ENCODE measurements at places on chromosomes 11 and 22.

DNA sequence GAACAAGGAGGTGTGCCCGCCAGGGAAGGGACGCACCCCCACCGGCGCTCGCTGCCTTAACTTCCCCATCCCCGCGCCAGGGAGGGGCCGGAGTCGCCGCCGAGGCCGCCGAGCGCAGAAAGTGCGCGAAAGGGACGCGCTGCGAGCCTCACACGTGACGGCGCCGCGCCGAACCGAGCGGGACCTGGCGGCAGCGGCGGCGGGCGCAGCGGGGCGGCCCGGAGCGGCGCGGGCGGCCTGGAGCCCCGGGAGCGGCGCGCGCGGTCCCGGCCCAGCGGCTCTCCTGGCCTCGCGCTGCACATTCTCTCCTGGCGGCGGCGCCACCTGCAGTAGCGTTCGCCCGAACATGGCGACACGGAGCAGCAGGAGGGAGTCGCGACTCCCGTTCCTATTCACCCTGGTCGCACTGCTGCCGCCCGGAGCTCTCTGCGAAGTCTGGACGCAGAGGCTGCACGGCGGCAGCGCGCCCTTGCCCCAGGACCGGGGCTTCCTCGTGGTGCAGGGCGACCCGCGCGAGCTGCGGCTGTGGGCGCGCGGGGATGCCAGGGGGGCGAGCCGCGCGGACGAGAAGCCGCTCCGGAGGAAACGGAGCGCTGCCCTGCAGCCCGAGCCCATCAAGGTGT lies at the start of gene SORL1:
TSS of gene SORL1 (plus strand) at position 329 of the 623 bp plus-strand sequence. CDS start at position 347, 18 bp downstream.
- peak; percentile 47 for DNase-seq

- no peak for DNase-seq
Measured at GRCh38 chr22:46611189-46611588, 9.0 kb upstream of the GRAMD4 start.

DNA sequence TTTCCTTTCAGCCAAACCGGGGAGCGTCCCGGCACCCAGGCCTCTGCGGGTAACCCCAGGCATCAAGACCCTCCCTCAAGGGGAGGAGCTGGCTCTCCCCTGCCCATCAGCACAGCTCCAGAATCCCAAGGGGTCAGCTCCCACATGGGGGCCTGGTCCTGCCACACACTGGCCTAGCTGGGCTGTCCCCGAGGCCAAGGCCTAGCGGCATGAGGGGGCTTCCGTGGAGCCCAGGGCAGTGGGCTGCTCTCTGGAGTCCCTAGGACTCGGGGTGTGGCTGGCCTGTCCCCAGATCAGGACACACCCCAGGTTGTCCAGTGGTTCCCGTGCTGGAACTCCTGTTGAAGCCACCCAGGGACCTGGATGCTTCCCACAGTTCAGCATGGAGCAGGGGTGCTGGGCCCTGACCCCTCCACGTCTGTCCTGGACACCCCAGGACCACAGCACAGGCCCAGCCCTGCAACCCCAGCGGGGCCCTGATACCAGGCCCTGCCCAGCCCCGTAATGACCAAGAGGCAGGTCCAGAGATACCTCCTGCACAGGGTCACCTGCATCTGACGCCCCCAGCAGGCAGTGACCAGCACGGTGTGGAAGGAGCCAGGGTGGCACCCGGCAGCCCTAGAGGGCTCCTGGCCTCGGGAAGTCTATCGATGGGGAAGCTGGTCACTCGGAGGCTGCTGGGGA lies 5.5 kb downstream of the HRAS start:
- DNase-seq: no peak

DNA sequence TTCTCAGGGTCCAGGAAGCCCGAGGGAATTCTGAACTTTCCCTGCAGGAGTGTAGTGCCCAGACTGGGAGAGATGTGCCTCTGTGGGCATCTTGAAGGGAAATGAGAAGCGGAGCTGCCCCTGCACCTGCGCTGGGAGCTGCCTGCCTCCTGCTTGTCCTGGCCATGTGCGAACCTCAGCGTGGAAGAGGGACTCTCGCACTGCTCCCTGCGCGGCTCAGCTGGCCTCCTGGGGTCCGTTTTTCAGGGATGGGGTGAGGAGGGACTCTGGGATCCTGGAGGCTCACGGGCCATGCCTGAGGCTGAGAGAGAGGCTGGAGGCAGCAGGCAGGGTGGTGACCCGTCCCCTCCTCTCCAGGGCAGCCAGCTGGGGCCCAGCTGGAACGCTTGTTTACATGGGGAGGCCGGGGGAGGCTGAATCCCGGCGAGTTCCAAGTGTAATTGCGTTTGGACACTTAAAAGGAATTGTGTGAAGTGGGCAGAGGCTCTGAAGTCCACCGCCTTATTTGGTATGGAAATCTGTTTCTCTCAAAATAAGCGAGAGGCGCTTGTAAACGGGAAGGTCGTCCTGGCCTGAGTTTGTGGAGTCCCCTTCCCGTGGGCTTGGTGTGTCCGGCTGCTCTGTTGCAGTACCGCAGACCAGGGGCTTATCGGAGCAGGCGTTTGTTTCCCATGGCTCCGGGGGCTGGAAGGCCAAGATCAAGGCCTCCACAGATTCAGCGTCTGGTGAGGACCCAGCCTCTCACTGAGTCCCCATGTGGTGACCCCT lies 1.2 kb upstream of the MRGPRF start:
- DNase-seq: no peak

DNA sequence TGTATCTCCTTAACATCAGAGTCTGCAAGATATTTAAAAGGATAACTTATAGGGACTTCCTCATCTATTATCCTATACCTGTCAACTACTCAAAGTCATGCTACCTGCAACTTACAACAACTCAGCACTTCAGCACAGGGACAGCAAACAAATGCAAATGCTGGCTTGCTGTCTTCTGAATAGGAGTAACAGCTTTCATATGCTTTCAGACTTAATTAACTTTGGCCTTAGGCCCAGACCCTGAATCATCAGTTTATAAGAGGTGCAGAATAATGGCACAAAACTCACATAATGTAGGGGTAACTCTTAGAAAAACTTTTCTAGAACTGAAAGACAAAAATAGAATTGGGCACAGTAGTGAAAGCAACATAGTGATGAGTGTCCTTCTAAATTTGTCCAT lies 953.4 kb downstream of the DLG2 start:
- no peak for DNase-seq

GRCh38 chr11:102546427-102546826 lies 15.9 kb upstream of the MMP7 start:
- DNase-seq: no peak

DNA sequence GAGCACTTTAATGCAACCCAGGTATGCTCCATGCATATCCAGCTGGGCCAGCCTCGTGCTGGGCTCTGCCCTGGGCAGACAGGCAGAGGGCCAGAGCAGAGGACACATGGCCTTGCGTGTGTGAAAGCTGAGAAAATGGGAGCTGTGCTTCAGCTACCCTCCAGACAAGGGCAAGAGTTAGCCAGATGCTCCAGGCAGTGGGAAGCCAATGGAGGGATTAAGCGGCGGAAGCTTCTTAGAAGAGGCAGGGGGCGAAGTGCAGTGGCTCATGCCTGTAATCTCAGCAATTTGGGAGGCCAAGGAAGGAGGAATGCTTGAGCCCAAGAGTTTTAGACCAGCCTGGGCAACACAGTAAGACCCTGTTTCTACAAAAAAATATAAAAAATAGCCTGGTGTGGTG lies 9.8 kb upstream of the ARHGEF17 start:
- no peak for DNase-seq

DNA sequence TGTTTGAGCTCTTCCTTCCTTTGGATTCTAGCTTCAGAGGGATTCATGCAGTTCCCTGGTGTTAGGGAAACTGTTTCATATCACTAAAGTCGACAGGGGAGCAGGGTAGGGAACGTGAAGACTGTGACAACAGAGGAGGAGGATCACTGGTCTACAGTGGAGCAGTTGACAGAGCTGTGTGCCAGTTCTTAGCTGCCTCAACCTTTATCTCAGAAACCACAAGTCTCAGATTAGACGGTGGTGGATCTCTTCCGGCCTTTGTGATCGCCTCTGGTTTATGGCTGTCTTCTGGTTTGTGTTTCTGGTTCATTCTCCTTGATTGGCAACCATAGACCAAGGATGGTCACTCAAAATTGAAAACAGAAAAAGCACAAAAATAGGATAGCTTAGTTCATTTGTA lies 538.9 kb upstream of the API5 start:
- no peak for DNase-seq

- DNase-seq: no peak
Measured at GRCh38 chr11:71947498-71947897, 18.7 kb downstream of the RNF121 start.

DNA sequence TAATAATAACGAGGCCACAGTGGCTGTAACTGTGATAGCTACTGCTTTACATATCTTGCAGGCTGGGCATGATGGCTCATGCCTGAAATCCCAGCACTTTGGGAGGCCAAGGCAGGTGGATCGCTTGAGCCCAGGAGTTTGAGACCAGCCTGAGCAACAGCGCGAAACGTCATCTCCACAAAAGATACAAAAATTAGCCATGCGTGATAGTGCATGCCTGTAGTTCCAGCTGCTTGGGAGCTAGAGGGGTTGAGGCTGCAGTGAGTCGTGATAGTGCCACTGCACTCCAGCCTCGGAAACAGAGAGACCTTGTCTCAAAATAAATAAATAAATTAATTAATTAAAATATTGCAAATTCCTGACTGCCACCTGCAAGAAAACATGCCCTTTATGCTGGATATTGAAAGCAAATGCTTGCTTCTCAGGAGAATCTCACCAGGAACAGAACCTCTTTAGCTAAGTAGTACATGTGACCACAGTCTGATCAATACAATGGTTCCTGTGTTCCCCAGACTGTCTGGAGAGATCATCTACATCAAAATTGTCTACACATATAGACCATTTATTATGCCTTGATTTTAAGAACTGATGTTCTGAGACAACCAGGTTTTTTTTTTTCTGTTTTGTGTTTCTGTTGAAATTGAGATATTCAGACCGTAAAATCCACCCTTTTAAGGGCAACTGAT lies 6.3 kb downstream of the ZBTB3 start:
- no peak for DNase-seq

GRCh38 chr22:24323695-24324094 lies 53.1 kb downstream of the SPECC1L start:
- no peak for DNase-seq

DNA sequence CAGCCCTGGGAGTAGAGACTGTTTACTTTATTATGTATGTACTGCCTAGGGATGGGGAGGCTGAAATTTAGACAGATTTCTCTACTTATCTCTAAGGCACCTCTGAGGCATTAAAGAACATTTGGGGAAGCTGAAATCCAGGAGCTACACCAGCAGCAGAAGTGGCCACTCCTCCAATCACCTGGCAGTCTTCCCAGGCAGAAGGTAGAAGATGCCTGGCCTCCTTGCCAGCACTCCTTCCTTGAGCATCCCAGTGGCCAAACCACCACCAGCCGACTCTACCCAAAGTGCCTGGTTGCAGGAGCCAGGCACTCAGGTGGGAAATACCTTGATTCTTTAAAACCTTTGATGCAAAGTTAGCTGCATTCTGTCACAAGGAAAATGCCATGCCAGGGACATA lies 1.9 kb upstream of the FAT3 start:
- DNase-seq: no peak

GRCh38 chr22:44206696-44207095 lies 26.0 kb downstream of the PARVG start:
- DNase-seq: no peak

- DNase-seq: peak; percentile 22
Measured at GRCh38 chr11:114291842-114292680, 4.1 kb upstream of the NNMT start.

GRCh38 chr11:107695446-107695845 lies 16.4 kb downstream of the SLN start:
- no peak for DNase-seq
